ENCODE measurements at places on chromosomes 11 and 22.

DNA sequence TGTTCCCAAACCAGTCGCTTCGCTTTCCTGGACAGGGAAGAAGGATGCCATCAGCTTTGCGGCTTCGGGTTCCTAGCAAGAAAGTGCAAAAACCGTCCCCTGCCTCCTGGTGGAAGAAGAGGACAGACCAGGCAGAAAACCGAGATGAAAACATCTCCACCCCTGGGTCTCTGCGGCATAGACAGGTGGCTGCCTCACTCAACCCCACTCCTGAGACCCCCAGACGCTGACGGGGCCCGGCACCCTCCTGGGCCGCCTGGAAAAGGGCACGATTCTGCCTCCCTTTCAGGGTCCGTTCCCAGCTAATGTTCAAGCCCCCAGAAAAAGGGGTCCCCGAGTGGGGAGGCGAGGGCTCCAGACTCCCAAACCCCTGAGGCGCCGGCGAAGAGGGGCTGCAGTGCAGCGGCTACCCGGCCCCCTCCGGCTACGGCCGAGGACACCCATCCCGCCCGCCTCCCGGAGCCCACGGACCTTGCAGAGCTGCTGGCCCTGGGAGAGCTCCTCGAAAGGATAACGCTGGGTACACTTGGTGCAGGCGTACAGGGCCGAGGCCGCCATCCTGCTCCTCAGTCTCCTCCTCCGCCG lies 569 bp downstream of the FAM76B start:
- DNase-seq = no peak

GRCh38 chr11:117501237-117501898 lies 173.7 kb downstream of the CEP164 start:
- DNase-seq = peak; percentile 33

- no peak for DNase-seq
Observed at GRCh38 chr22:17980638-17981051, 43.7 kb downstream of the MICAL3 start.

DNA sequence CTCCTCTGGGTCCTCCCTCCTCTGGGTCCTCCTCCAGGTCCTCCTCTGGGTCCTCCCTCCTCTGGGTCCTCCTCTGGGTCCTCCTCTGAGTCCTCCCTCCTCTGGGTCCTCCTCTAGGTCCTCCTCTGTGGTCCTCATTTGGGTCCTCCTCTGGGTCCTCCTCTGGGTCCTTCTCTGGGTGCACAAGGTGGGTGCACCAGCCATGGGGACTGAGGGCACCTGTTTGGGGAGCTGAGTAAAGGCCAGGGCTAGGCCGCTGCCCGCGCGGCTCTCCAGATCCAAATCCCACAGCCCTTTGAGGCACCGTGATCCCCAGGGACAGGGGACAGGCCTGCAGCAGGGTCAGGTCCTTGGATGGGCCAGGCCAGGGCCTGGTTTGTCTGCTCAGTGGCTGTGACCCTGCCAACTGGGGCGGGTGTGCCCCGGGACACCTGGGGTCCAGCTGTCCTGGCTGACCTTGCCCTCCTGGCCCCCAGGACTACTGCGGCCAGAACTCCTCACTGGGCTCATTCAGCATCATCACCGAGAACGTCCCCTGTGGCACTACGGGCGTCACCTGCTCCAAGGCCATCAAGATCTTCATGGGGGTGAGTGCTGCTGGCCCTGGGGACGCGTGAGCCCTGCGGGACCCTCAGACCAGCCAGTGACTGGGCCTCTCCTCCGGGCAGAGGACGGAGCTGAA lies 12.7 kb downstream of the MUC2 start:
- DNase-seq = no peak

DNA sequence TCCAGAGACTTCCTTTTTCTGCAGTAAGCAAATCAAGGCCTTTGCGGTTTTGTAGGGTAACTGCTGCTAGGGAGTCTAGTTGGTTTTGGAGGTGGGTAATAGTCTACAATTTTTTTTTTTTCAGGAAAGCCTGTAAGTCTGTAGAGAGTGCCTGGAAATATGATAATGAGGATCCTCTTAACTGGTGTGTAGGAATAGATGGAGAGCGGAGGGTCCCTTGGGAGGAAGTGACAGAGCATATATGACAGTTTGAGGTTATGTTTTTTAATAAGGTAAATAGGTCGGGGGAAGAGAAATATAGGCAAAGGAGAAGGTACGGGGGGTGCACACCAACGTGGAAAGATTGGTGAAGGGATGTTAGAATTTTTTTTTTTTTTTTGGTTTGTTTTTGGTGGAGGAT lies 25.9 kb downstream of the ZNF195 start:
- no peak for DNase-seq

GRCh38 chr22:44550711-44551491 lies 52.9 kb upstream of the RTL6 start:
- peak; percentile 47 for DNase-seq

GRCh38 chr11:5449432-5449831 lies 309 bp downstream of the OR51I2 start:
- DNase-seq = no peak

DNA sequence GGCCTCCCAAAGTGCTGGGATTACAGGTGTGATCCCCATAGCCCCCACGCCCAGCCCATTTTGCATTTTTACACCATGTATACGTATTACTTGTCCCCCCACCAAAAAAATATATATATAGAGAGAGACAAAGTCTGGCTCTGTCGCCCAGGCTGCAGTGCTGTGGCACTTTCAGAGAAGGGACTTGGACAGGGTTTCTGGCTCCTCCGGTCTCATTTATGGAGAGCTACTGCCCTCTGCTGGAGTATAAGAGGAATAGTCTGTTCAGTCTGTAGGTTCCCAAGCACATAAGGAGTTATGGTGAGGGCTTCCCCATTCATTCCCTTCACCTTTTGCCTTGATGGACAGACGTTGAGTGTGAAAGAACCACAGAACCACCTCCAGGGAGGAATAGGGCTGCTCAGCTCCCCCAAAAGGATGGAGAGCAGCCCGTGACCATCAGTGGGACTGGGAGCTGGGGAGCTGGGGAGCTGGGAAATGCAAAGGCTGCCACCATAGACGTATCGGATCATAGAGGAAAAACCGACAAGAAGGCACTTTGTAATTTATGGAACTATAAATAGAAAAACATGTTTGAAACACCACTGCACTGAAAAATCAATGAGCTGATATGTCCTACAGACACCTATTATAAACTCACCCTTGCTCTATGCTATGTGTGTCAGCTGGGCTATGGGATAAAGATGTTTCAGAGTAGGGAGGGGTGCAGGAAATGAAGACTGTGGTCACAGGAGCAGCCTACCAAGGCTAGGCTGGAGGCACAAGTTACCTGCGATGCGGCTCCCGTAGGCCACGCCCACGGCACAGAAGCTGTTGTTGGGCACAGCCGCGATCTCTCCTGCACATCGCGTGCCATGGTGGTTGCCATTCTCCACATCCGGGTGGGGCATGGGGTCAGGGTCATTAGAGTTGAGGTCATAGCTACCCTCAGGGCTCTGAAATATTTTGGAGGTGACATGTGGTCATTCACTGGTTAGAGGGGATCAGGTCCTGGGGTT lies 5.2 kb downstream of the PCSK7 start:
- DNase-seq = peak; percentile 92

DNA sequence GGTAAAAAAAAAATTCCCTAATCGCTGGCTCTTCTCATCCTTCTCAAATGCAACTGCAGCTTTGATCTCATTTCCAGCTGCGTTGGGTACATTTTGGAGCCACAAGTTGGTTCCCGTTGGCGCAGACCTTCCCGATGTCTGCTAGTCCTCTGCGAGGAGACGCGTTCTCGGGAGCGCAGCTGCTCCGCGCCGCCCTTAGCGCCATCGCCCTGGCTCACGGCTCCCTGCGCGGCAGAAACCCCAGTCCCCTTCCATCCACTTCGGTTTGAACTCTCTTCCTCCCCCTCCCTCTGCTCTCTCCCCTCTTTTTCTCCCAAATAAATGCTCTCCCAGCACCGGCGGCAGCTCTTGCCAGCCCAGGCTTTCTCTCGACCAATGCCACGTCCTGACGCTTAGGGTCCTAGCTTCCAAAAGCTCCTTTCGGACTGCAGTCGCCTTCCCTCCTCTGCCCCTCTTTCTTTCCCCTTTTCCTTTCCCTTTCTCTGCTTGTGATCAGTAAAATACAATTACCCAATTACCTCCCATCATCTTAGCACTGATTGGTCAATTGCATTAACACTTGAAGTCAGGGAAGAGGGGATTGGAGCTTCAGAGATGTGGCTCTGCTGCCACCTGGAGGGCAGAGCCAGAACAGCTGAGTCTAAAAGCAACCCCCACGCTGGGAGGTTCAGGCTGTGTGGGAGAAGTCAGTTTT lies 1165.7 kb downstream of the LRRC4C start:
- DNase-seq = peak; percentile 50

DNA sequence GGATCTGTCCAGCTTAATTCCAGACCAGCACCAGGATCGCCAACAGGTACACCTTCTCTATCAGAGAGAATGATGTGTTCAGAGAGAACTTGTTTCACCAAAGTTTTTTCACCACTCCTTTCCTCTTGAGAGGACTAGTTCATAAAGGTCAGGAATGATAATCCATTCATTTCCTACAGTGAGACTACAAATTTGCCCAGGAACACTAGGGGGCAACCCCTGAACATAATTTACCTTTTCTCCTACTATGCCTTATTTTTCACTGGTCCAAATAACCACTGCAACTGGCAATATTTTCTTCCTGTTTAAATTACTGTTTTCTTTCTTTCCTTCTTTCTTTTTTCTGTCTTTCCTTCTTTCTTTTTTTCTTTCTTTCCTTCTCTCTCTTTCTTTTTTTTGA lies 22.5 kb downstream of the CAVIN3 start:
- DNase-seq = no peak

DNA sequence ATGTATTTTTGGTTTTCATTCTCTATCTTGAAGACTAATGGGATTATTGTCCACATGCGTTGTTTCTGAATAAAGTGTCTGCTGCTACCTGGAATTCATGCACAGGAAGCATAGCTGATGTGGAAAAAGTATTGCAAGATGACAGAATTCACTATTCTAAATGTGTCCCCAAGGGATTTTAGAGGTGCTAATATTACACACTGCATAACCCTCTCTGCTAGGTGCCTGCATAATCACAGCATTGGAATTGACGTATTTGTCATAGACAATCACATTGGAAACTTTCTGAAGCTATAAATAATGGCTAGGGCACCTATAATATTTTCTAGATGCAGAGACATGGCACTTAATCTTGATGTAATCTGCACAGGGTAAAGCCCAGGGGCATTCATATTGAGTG lies 496.1 kb downstream of the JRKL start:
- no peak for DNase-seq

- no peak for DNase-seq
Observed at GRCh38 chr11:66126064-66126463, 56.0 kb downstream of the PACS1 start.

GRCh38 chr11:65498042-65498726 lies 661 bp upstream of the MALAT1 start:
- peak; percentile 77 for DNase-seq

GRCh38 chr11:59182457-59183151 lies 10.7 kb downstream of the DTX4 start:
- DNase-seq = no peak

DNA sequence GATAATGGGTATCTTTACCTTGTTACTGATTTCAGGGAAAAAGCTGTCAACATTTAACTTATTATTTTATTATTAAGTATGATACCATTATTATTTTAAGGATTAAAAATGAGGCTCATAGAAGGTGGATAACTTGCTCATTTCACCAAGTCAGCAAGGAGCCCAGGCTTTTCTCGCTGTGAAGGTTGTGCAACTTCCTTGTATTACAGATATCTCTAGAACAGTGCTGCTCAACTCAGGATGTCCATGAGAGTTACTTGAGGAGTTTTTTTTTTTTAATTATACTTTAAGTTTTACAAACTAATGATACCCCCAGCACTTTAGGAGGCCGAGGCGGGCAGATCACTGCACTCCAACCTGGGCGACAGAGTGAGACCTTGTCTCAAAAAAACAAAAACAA lies 98.2 kb downstream of the INSC start:
- DNase-seq = no peak

- no peak for DNase-seq
Observed at GRCh38 chr11:106063009-106063408, 14.1 kb downstream of the KBTBD3 start.

DNA sequence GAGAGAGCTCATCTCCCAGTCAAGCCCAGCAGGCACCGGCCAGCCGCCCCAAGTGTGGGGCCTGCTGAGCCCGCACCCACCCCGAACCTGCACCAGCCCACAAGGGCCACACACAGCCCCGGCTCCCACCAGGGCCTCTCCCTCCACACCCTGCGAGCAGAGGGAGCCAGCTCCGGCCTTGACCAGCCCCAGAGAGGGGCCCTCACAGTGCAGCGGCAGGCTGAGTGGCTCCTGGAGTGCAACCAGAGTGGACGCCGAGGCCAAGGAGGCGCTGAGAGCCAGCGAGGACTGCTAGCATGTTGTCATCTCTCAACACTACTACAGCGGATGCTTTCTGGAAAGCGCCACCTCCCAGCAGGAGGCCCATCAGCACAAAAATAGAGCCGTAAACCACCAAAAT lies 10.9 kb downstream of the DEFB108B start:
- no peak for DNase-seq

DNA sequence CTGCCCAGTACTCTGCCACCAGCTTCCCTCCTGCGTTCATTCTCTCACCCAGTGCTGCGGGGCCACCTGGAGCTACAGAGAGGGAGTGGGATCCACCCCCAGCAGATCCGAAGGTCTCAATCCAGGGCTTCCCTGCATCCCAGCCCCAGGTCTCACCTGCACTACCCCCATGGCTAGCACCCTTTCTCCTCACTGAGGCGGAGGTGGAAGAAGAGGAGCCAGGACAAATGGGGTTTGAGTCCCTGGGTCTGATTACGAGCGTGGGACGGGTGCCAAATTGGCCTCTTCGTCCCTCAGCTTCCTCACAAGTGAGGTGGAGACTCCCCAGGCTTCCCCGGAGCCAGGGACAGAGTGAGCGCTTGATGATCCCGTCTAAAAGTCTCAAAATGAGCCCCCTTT lies 64.2 kb downstream of the NFAM1 start:
- DNase-seq = no peak

- DNase-seq = no peak
Observed at GRCh38 chr11:68381716-68382115, 69.3 kb downstream of the LRP5 start.

- no peak for DNase-seq
Observed at GRCh38 chr11:3204141-3205015, 14.2 kb downstream of the MRGPRG start.

DNA sequence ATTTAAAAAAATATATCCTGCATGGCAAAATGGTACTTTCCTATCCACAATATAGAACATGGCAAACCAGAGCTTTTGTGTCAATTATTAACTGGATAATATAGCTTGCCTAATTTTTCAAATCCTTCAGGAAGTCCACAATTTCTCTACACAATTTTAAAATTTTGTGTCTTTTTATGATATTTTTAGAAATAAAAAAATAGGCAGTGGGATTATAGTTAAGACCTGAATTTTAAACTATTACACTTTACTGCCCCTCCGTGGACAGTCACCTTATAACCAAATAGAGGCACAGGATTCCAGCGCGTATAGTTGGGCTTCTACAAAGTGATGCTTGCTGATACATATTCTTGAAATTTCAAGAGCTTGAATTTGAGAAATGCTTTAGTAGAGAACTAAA lies 2.1 kb upstream of the DMC1 start:
- DNase-seq = no peak

Data from NCI-H2029 treated with DMSO at 0.1 percent for 48 hours (cell line).